ENCODE measurements at places on chromosomes 11 and 22.

DNA sequence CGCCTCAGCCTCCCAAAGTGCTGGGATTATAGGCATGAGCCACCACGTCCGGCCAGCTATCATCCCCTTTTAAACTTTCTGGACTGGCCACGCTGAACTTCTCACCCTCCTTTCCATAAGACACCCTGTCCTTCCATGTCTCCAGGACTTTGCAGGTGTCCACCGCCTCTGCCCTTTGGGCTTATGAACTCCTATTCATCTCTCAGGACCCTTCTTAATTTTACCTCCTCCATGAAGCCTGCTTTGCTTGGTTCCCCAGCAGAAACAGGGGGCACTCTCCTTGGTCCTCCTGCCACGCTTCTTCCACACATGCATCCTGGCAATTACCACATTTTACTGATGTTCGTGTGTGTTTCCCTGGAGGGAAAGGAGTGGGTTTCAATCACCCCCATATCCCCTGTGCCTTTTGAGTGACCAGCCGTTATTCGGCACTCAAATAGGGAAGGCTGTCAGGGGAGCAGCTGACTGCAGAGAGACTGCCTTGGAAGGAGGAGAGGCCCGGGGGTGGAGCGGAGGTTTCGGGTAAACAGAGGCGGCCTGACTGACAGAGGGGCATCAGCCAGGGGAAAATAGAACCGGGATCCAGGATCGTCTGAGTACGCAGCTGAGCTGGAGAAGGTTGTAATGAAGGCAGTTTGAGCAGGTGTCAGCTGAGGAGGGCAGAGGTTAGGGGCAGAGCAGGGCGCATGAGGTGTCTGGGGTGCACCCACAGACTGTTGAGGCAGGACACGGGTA lies 27.1 kb upstream of the CHKA start:
- DNase-seq: no peak

GRCh38 chr22:33842421-33843094 lies 77.7 kb downstream of the LARGE1 start:
- no peak for DNase-seq

- DNase-seq: no peak
Observed at GRCh38 chr22:43862074-43862881, at the start of gene SULT4A1. Gene SULT4A1 (minus strand): TSS chr22:43862513. CDS start chr22:43862382, 131 bp downstream.

- no peak for DNase-seq
Observed at GRCh38 chr11:126744699-126745098, 255.9 kb downstream of the KIRREL3 start.

DNA sequence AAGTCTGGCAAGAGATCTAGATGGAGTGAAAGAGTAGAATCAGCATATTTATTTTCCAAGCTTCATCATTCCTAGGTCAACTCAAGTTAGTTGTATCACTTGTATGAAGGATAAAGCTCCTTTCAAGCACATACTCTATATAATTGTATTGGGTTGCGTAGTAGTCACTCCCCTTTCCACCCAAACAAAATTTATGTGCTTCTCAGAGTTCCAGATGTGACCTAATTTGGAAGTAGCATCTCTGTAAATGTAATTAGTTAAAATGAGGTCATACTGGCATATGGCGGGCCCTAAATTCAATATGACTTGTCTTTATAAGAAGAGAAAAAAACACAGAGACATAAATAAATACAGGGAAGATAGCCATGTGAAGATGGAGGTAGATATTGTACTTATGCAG lies 226.8 kb upstream of the CHORDC1 start:
- DNase-seq: no peak

DNA sequence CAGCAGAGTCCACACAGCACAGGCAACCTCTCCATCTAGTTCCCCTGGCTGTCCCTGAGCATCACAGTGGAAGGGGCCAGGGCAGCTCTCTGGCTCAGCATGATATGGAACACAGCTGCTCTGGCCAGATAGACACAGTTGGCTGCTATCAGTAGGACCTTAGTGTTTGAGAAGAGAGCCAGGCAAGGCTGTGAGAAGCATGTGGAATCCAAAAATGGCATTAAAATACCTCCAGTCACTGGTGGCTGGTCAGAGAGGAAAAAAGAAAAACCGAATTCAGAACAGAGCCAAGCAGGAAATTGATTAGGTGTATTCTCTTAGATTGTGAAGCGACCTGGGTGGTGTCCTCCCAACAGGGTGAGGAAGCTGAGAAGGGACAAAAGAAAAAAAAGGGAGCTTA lies 27.9 kb downstream of the SERPINH1 start:
- DNase-seq: no peak

DNA sequence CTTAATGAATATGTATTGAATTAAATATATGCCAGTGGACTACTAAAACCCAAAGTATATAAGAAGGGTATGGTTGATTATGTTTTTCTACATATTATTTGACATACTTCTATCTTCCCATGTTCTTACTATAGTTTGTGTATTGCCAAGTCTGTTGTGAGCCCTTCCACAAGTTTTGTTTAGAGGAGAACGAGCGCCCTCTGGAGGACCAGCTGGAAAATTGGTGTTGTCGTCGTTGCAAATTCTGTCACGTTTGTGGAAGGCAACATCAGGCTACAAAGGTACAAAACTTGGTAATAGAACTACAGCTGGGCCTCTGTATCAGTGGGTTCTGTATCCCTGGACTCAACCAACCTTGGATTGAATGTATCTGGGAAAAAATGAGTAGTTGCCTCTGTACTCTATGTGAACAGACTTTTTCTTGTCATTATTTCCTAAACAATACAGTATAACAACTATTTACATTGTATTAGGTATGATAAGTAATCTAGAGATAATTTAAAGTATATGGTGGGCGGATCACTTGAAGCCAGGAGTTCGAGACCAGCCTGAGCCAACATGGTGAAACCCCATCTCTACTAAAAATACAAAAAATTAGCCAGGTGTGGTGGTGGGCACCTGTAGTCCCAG lies 38.7 kb upstream of the TTC36 start:
- DNase-seq: no peak

DNA sequence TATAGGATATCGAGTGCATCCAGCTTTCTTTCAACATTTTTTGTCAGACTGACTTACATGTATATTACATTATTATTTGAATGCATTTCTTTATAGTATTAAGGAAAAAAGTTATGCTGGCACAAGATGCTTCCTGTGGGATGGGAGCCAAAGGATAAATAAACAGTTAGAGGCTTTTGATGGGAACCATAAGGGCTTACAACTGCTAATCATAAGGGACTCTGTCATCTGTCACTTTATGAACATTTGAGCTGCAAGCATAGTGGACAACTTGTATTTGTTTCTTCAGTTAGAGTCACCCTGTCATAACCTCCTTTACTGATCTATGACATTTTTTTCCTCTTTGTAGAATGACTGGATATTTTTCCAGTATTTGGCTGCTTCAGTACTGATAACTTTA lies 132.4 kb upstream of the CHORDC1 start:
- DNase-seq: no peak

- DNase-seq: no peak
Observed at GRCh38 chr11:9868641-9869040, 204.8 kb downstream of the SWAP70 start.

- DNase-seq: no peak
Observed at GRCh38 chr22:36986242-36986821, 32.9 kb downstream of the TST start.

Data from cortex of kidney (tissue), 1 donor.